CD4-positive, alpha-beta T cell treated with Interleukin-4 for 1 hour (primary cell): ENCODE measurements at places on chromosomes 4 and X.

GRCh38 chrX:86047936-86048280 is 550 bp upstream of the CHM start:
- no peak for DNase-seq

DNA sequence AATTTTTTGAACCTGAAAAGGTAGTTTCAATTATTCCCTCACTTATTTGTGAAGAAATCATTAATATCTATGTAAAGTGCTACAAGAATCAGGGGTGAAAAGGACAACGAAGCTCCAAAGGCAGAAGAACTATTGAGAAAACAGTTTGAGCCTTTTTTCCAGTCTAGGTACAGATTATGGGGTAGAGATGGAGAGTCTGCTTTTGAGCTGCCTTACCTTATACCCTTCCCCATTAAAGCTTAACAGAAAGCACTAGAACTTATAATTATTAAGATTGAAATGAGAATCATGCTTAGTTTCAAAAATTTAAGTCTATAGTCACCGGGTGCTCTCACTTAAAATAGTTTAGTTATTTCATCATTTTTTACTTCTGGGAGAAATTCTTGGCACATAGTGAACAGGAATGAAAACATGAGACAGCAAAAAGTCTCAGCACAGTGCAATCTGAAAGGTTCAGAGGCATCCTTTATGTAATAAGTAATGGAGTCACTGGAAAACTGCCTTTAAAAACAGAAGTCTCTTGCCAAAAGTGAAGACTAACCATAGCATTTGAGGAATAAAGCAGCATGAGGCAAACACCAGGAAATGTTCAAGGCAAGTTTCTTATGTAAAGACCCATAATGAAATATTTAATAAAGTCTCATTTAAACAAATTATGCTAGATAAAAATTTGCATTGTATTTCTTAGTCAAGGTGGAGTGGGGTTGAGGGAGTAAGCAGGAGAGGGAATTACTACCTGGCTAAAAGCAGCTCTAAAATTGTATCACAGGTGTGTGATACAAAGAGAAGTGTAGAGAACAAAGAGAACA is 5.1 kb upstream of the DCLK2 start:
- no peak for DNase-seq

DNA sequence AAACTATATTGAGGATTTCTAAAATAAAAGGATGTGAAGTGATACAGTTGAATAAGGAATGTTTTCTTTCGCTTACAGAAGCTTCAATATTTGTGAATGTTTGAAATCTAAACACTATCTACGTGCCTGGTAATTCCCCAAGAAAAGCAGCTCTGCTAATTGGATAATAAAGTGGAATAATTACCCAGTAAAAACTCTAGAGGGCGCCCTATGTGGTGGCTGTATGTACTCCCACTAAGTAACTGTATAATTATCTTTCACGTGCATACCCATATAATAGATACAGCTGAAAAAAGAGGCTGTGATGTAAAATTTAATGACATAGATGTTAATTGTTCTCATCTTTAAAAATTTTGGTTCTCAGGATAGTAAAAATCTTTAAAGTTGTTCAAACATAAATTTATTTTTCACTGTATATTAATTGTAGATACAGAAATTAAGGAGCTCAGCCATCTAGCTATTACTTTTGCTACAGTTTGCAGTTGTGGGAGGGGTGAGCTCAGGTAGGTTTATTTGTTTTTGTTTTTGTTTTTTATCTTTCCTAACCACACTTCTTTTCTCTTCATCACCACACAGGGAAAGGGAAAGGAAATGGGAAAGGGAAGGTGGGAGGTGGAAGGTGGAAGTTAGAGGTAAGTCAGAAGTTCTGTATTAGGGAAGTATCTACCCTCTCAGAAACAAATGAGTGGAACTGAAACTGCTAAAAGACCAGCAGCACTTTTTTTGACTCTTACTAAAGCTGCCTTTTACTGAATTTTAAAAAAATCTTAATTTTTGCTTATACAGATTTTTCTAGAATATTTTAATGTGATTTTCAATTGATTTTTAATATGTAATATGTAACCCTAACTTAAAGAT is 151.7 kb upstream of the RPS6KA6 start:
- DNase-seq: peak; percentile 12

GRCh38 chr4:128068918-128069317 is 7.8 kb downstream of the LARP1B start:
- DNase-seq: no peak

DNA sequence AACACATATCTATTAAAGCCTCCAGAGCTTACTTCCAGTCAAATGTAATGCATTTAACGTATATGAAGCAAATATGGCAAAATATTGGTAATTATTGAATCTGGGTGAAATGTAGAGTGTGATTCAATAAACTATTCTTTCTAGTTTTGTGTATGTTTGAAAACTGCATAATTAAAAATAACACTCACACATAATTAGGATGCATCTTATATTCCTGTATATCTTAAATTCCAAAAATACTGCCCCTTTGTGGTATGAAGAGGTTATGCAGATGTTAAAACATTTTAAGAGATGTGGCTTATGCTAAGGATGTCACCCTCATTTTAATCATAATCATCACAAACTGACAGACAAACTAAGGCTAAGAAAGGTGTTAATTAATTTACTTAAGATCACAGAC is 182.9 kb downstream of the COX18 start:
- DNase-seq: no peak

DNA sequence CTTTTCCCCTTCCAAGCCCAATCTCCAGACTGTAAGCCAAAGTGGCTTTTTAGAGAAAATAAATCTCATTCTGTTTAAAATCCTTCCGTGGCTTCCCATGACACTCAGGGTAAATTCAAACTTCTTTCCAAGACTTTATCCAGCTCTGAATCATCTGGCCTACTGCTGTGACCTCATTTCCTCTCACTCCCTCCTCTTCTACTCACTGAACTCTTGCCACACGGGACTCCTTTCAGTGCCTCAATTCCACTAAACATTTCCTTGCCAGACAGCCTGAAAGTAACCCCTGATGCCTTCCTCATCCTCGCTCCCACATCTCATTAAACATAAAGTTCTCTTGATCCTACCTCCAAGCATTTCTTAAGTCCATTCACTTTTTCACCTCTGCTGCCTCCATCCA is 27.8 kb upstream of the RNF128 start:
- DNase-seq: no peak

- DNase-seq: no peak
Observed at GRCh38 chr4:188732131-188732530, 592.9 kb downstream of the TRIML1 start.

DNA sequence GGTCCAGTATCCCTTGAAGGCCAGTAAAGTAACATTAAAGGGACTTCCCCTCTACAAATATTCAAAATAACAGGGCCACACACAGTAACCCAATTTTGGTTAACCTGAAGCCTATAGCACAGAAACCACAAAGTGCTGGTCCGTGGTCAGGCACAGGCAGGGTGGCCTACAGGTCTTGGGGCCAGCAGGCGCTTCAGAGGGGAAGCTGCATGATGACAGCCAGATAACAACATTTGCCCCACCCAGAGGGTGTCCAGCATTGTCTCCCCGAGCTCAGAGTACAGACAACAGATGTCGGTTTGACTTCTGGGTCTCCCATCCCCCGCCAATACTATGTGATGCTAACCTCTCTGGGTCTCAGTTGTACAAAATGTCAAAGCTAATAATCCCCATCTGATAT is 51.1 kb downstream of the SH3KBP1 start:
- no peak for DNase-seq

DNA sequence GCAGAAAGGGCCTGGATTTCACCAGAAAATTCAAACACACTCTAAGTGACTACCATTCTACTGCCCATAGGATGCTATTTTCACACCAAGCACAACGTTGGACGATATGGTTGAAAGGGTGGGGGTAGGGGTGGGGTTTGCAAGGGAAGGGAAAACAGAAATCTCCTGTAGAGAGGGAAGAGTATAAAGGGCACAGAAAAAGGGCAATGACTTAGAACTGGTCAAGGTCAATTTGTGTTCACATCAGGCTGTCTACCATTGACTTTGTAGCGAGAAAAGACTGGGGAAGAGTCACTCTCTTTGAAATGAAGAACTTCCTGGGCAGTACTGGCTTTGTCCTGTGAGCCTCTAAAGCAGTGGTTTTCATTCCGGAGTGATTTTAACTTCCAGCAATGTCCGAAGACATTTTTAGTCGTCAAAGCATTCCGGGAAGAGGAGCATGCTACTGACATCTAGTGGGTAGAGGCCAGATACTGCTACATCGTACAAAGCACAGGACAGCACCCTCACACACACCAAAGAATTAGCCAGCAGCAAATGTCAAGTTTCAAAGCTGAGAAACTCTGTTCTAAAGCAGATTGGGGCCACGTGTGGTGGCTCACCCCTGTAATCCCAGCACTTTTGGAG is 48.4 kb upstream of the SLC7A3 start:
- no peak for DNase-seq

- no peak for DNase-seq
Observed at GRCh38 chr4:122639181-122639580, 18.3 kb upstream of the IL21 start.

- DNase-seq: no peak
Observed at GRCh38 chr4:76605099-76605563, 170.1 kb downstream of the SHROOM3 start.

DNA sequence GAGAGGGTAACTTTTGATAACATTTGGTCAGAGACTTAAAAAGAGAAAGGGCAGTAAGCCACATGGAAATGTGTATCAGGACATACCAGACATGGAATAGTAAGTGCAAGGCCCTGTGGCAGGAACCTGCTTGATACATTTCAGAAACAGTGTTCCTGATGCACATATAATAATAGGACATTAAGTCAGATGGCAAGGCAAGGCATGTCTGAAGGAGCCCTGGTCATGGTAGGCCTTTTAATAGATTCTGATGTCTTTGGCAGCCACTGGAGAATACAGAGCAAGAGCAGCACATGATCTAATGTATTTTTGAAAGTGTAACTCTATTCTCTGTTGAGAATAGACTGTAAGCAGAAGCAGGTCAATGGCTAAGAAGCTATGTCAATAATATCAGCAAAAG is 279.7 kb downstream of the CAMK2D start:
- DNase-seq: no peak

GRCh38 chrX:12986886-12987285 is 12.0 kb downstream of the TMSB4X start:
- no peak for DNase-seq

GRCh38 chr4:15681067-15681371 is 608 bp upstream of the FAM200B start:
- DNase-seq: no peak

GRCh38 chr4:78265006-78265405 is 207.9 kb downstream of the FRAS1 start:
- DNase-seq: no peak

GRCh38 chr4:37685823-37686372 is 278 bp downstream of the RELL1 start:
- DNase-seq: no peak

GRCh38 chr4:149912000-149912399 is 96.4 kb upstream of the IQCM start:
- DNase-seq: no peak

DNA sequence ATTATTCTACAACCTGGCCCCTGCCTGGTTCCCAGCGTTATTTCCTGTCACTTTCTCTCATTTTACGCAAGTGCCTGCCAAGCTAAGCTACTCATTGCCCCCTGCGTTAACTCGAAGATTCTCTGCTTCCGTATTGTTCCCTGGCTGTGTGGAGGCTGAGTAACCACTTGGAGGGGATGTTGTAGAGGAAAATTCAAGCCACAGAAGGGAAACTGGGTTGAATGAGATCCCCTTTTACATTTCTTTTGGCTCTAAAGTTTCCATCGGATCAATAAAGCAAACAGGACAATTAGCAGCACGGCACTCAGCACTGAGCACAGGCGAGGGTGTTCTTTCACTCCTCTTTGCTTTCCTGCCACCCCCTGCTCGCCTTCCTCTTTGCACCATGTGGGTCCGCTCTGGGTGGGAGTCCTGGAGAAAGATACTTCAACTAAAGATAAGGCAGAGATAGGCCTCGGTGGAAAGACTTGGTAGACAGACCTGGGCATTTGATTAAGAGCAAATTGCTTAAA is 4.2 kb upstream of the TMSB4X start:
- DNase-seq: peak; percentile 76

DNA sequence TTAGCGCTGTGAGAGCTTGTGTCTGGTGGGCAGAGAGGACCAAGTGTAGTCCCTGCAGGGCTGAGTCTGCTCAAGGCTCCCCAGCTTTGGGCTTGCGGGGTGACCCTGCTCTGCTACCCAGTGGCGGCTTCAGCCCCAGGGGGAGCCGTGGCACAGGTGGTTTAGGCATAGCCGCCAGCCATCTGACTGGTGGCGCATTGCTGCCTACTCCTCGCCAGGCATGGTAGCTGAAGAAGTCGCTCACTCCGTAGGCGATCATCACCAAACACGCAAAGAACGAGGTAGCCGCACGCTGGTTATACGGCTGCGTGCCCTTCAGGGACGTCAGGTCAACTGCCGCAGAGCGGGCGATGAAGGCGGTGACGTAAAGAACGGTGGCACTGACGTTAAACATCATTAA is 180.7 kb upstream of the DIPK2B start:
- DNase-seq: no peak

DNA sequence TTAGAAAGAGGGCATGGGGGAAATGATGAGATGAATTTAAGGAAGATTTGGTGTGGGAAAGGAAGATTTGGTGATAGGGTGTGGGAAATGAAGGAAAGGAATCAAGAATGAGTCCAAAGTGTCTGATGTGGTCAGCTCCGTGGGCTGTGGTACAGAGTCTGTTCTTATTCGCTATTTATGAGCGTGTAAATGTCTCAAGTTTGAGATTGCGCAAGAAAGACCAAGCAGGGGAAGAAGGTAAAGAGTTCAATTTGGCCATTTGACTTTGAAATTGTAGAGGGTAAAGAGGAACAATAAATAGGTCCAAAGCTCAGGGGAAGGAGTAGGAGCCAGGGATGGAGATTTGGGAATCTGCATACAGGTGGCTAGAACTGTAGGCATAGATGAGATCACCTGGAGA is 11.3 kb upstream of the SMS start:
- DNase-seq: no peak
